Pulmonary artery endothelial cell (primary cell): ENCODE measurements at places on chromosomes 1 and 21.

DNA sequence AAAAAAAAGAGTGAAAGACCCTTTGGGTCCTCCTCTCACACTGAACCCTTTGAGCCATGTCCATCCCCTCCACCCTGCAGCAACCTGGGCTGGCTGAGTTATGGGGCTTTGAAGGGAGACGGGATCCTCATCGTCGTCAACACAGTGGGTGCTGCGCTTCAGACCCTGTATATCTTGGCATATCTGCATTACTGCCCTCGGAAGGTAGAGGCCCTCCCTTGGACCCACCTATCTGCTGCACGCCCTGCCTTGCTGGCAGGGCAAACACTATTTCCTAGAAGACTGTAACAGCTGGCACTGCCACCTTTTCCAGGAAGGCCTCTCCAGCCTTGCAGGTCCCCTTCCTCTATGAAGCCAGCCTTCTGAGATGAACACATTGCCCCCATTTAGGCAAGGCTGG lies 1.1 kb downstream of the SLC50A1 start:
- DNase-seq = no peak

GRCh38 chr21:38343691-38344090 lies 86.9 kb downstream of the KCNJ15 start:
- DNase-seq = no peak

DNA sequence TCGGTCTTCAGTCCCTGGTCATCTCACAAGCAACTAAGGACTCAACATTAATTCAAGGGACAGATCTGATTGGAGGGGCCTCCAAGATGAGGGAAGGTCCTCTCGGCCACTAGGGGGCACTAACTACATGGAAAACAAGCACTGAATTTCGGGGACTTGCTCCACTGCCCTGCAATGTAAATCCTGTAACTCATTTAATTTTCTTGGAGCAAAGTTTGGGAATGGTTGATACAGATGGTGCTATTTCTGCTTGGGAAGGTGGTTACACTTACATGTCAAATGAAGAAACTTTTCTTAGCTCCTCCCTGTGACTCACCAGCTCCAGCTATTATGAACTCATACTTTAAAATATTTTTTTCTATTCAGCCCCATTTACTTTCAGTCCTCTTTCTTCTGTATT lies 97.4 kb upstream of the KCNJ15 start:
- DNase-seq = peak; percentile 48

- DNase-seq = no peak
Observed at GRCh38 chr1:102434421-102434820, 437.7 kb upstream of the OLFM3 start.

- no peak for DNase-seq
Observed at GRCh38 chr1:193856261-193856660, 669.8 kb upstream of the B3GALT2 start.

DNA sequence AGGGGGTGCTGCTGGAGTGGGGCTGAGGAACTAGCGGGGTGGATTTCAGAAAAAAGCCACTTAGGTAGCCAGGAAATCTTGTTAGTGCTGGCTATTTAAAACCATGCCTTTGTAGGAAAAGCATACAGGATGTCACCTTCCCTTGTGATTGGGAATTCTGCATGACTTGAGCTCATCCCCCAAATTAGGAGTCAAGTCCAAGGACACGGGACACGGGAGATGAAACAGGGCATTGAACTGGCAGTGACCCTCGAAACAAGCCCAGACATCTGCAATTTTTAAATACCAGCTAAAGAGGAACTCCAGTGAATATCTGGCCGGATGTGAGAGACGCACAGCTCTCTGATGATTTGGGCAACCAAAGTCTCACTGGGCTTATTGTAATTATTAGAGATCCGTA lies 32.8 kb downstream of the C2CD2 start:
- no peak for DNase-seq

DNA sequence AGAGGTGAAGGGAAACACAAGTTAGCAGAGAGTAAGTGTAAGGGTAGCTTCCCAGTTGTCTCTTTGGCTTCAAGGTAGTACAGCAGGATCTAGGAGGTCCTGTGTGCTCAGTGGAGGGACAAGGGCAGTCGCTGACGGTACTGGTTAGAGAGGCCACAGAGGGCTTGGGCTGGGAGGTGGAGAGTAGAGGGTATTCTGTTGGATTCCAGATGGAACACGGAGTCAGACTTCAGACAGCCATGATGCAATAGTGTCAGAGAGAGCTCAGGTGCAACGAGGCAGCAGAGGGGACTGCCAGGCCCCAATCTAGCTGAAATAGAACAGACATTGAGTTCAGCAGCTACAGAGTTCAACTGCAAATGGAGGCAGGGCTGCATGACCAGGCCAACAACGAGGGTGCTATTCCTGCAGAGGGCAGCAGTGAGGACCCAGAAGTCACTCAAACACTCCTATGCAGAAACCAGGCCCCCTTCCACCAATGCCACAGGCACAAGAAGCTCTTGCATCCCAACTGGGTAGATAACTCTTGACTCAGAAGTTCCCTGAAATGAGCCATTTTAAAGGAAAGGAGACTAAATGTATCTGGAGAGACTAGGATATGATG lies 325.0 kb upstream of the ESRRG start:
- DNase-seq = no peak

- DNase-seq = no peak
Observed at GRCh38 chr1:11178021-11179015, 10.8 kb upstream of the ANGPTL7 start.

- DNase-seq = no peak
Observed at GRCh38 chr21:33069994-33070743, at the start of gene OLIG1. Gene OLIG1, plus strand, starts transcription at chr21:33070141. Its CDS starts 106 bp downstream, at chr21:33070247.

DNA sequence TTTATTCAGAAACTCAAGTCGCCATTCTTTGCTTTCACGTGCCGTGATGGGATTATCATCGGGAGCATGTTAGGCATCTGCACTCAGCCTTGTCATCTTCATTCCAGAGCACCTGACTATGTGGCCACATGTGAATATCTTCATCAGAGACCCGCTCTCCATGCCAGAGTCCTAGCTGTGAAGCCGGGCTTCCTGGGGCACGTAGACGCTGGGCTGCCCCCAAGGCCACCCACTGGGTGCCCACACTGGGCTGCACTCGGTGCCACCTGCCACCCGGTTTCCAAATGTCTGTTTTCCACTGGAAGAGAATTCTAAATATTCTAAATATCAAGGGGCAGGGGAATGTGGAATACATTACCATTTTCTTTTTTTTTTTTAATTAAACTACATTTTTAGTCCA lies 43.8 kb downstream of the SLC37A1 start:
- DNase-seq = no peak

DNA sequence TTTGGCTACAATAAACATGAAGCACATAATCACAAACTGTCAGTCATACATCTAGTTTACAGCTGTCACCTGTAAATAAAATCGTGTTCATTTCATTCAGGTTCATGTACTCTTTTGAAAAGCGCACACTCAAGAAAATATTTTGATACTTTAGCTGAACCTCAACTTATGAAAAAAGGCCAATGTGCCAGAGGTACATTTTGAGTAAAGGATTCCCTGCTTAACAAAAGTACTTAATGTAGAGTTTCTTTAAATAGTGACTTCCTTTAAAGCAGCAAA lies 37.7 kb upstream of the SLC30A10 start:
- DNase-seq = no peak

- no peak for DNase-seq
Observed at GRCh38 chr1:44713321-44713781, 17.6 kb downstream of the RNU5D-1 start.

GRCh38 chr1:100597784-100598183 lies 59.8 kb downstream of the GPR88 start:
- no peak for DNase-seq
